ENCODE measurements at places on chromosomes 6 and 20.

DNA sequence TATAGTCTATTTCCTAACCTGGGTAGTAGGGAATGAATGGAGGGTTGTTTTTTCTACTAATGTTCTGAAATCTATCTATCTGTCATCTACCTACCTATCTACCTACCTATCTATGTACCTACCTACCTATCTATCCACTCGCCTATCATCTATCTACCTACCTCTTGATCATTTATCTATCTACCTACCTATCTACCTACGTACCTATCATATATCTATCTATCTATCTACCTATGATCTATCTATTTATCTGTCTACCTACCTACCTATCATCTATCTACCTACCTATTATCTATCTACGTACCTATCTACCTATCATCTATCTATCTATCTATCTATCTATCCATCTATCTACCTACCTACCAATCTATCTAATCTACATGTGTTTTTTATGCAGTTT lies 62.5 kb upstream of the PHACTR1 start:
- DNase-seq = no peak

GRCh38 chr6:132551214-132551613 lies 1.3 kb upstream of the TAAR8 start:
- DNase-seq = no peak

DNA sequence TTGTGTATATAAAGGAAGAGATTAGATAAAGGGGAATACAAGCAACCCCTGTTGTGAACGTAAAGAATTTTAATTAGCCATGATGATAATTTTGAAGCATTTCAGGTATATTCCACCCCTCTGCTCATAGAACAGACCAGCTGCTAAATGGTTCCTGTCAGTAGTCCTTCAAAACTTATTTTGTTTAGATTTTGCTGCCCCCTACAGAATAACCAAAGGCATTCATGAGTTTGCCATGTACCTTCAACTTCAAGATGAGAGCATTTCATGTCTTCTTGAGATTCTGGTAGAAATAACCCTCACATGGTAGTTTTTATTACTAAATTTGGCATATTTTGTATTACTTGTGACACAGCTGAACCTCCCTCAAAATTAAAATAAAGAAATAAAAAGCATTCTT lies 1586.7 kb downstream of the HACE1 start:
- peak; percentile 55 for DNase-seq

DNA sequence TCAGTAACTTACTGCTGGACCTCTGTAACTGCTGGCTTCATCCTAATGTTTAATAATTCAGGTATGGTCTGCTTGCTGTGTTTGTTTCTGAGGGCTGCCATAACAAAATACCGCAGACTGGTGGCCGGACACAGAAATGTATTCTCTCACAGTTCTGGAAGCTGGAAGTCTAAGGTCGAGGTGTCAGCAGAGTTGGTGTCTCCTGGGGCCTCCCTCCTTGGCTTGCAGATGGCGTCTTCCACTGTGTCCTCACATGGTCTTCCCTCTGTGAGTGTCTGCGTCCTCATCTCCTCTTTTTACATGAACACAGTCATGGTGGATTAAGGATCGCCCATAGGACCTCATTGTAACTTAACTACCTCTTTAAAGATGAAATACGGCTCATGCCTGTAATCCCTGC lies 389.7 kb upstream of the JARID2 start:
- DNase-seq = no peak

DNA sequence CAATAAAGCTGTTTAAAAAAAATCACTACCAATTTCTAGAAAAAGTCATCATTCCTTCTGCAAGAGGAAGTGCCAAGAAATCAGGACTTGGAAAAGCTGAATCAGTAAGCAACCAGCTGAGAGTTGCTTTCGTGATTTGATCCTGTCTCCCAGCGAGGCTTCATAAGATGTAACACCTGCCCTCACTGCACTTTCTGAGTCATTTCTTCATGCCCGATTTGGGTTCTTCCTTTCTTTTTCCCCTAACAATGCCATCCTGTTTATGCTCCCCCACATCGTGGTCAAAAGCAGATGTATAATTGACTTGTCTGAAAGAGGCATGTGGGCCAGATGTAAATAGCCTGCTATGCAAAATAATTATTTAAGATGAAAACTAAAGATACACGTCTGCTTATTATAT lies 52.1 kb downstream of the RIPOR2 start:
- DNase-seq = no peak

DNA sequence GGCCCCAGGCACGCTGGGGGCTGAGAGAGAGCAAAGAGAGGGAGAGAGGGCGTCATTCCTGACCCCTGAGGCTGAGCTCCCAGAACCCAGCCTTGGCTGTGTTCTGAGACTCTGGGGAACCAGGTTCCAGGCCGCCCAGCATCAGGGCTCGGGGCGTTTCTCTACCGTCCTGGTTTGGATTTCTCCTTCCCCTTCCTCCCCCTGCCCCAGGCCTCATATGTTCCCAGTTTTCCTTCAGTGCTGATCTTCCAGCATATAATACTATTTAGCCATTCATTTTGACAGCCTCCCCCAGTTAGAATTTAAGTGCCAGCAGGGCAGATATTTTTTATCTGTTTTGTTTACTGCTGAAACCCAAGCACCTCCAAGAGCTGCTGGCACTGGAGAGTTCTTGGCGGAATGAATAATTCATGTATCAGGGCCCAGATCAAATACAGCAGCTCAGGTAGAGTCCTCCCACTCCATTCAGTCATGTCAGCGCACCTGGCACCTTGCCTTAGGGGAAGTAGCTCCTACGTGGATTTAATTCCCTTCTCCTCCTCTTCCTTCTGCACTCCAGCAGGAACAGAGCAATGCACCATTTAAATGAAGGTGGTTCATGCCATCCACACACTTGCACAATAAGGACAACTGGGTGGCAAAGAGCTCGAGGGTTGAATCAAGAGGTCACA lies 23.4 kb upstream of the FRMD1 start:
- DNase-seq = peak; percentile 10

DNA sequence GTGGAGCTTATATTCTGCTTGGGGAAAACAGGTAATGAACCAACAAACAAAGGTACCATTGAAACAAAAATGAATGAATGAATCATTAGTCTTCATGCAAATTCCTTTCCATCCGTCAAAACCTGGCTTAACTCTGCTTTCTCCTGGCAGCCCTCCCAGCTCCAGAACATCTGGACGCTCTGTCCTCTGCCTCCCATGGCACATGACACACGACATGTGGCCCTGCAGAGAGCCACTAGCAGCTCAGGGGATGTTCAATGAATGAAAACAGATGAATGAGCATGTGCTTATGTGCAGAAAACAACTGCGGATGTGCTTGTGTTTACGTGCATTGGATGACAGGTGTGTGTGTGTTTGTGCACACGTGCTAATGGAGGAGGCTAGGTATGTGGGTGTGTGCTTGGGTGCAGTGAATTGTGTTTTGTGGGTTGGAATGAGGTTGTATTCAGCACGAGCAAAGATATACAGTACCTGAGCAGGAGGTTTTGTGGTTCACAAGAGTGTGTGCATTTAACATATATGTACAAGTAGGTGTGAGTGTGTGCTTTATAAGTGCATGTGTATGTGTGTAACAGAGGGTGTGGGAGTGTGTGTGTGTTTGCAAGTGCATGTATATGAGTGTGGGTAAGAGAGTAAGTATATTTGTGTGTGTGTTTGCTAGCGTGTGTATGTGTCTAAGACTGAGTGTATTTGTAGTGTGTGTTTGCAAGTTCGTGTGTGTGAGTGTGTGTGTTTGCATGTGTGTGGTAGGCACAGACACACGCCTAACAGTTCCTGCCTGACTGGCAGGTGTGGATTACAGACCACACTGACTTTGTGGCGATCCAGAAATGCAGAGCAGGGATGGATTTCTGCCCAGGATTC lies 374.1 kb upstream of the SULF2 start:
- no peak for DNase-seq

DNA sequence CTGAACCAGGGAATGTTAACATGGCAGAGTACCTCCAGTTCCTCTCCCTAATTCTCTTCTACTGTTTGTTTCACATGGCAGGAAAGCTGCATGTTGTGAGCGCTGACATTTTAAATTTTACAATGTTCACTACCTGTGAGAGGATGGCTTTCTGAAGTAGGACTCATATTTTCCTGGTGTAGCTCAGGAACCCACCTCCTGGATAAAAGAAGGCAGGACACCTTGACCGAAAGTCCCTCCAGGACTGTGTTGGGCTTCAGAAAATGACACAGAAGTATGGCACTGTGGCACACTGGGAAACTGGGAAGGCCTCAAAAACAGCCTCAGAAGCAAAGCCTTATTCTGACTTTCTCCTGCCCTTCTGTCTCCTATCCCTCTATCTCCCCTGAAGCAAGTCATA lies 33.3 kb downstream of the PTPRK start:
- no peak for DNase-seq

DNA sequence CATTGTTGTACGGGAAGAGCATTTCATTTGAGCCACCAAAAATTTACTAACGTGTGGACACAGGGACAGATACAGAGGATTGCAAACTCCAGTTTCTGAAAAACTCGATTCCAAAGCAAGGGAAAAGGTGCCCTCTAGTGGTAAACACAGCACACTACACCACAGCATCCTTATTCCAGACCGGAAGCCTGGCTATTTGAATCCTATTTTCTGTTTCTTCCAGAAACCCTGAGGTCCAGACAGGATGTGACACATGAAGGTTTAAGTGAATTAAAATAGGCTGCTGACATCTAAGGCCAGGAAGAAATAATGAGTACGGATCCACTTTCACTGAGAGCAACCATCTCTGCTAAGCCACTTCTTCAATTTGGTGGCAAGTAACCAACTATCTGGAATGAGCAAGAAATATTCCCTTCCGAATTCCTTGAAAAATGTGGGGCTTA lies 31.8 kb upstream of the GMPR start:
- peak; percentile 76 for DNase-seq

DNA sequence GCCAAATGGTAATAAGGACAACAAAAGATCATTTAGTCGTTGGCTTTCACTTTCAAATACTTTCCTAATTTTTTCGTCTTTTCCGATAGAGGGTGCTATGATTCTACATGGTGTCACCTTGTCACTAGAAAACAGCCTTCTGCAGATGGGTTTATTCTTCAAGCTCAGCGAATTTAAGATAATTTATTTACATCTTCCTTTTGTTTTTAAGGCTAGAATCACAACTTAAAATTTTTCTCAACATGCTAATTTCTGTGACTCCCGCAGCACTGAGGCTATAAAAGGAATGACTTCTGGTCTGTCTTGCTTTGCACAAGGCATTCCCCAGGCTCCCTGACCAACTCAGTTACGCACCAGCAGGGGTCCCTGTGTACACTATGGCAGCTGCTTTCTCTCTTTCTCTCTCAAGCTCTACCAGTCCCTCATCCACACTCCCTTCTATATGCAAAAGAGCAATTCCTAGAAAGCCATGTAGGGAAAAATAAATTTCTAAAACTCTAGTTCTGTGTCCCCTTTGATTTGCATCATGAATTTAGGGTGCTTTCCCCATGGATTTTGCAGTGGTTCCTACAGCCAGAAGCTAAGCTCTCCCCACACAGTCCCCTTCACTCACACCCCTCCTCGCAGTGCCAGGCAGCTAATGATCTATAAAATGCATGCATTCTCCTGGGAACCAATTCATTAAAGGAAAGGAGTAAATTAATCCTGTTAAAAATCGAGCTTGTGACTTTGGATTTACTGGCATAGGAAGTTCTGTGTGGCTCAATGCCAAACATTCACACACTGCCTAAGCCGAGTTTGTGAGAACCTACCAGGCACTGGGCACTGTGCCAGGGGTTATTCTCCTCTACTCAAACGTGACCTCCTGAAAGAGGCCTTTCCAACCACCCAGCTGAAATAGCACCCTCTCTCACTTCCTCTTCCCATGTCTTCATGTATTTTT lies 74.5 kb downstream of the DCDC2 start:
- peak; percentile 29 for DNase-seq

GRCh38 chr20:38043512-38044300 lies 10.2 kb downstream of the RPRD1B start:
- DNase-seq = no peak
